Stimulated activated CD8-positive, alpha-beta memory T cell treated with anti-CD3 and anti-CD28 coated beads, Interleukin-2, amount 100 ng/mL, for 1 hour (primary cell): ENCODE measurements at places on chromosomes 3 and 15.

DNA sequence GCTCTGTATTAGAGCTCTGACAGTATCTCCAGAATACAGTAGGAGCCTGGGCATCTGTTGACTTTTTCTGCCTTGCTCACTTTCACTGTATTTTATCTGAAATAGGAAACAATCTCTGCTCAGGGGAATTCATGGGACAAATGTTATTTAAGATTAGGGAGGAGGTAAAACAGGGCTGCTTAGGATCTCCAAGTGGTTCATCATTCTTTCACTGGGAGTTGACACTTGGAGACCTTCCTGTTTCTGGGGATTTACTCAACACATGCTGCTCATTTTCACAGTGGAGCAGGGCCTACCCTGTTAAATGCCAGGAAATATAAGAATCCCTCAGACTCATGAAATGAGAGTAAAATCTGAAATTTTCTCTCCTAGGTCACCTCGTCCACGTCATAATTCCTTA, 185.5 kb downstream of the GAP43 start:
- no peak for DNase-seq

DNA sequence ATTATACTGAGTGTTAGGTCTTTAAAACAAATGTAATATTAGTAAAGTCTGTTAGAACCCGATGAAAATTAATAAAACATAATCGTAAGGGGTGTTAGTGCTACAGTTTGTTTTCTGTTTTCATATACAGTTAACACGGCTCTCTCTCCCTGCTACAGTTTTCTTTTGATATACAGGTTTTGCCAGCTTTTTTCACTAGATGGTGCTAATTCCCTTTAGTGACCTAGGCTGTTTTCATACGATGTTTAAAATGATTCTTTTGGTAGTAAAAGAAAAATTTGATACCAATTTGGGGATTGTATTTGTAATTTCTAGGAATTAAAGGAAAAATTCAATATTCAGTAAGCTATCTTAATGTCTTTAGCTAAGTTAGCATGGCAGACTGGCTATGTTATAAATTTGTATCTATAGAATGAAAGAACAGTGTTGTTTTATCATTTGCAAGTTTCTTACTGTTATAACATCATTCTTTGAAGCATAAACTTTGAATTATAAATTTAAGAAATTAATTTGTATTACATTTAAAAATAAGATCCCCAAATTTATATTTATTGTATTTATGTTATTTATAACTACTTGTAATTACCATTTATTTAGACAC, 11.5 kb downstream of the APH1B start:
- DNase-seq, result no peak

DNA sequence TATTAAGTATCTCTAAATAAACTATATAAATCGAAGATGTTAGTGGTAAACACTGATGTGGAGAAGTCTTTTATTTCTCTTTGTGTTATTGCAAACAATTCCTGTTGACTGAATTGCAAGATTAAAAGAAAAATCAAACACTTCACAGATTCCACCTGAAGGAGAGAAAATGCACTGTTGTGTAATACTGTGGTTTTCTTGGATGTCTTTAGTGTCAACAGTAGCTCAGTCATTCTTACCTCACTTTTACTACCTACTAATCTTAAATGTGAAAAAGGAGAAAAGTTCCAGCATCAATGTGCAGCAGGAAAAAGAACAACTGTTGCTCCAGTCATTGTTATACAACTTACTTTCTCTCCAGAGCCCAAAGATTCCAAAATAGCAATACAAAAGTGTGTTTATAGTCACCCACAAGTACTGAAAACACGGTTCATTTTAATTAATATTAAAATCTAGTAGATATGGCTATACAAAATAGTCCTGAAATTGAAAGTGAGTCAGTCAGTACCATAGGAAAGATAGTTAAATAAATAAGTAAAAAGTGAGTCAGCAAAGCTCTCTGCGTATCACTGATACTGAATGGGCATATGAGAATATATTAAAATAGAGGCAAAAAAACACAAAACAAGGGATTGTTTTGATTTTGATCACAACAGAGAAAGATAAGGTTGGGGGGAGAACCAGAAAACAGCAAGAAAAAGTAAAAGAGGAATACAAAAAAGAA, 90.5 kb upstream of the CSPG5 start:
- DNase-seq, result no peak

DNA sequence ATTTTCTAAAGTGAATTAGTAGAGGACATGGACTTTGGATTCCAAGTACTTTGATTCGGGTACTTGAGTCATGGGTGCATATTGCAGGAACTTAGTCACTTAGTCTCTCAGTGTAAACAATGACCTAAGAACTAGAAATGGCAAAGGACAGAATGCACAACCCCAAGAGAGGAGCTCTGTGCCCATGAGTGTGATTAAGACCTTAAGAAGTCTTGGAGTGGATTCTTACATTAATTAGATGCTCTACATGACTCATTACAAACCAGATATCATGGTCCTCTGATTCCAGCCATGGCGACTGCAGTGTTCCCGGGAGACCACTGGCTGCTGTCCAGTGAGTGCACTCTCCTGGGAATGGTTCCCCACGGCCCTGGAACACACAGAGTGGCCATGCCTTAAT, 251.5 kb downstream of the GABRG3 start:
- DNase-seq, result no peak

GRCh38 chr15:73809728-73810501, 56.8 kb upstream of the INSYN1 start:
- DNase-seq, result no peak

DNA sequence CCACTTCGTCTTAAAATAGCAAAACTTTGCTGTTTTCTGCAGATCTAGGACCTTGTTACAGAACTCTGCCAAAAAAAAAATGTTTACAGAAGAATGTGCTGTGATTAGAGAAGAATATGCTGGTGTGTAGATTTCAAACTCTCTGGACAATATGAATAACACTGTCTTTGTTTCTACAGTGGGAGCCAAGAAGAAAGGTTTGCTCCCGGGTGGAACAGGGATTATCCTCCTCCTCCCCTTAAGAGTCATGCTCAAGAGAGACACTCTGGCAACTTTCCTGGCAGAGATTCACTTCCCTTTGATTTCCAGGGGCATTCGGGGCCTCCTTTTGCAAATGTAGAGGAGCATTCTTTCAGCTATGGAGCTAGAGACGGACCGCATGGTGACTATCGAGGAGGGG, 27.3 kb downstream of the RBM6 start:
- DNase-seq, result no peak

DNA sequence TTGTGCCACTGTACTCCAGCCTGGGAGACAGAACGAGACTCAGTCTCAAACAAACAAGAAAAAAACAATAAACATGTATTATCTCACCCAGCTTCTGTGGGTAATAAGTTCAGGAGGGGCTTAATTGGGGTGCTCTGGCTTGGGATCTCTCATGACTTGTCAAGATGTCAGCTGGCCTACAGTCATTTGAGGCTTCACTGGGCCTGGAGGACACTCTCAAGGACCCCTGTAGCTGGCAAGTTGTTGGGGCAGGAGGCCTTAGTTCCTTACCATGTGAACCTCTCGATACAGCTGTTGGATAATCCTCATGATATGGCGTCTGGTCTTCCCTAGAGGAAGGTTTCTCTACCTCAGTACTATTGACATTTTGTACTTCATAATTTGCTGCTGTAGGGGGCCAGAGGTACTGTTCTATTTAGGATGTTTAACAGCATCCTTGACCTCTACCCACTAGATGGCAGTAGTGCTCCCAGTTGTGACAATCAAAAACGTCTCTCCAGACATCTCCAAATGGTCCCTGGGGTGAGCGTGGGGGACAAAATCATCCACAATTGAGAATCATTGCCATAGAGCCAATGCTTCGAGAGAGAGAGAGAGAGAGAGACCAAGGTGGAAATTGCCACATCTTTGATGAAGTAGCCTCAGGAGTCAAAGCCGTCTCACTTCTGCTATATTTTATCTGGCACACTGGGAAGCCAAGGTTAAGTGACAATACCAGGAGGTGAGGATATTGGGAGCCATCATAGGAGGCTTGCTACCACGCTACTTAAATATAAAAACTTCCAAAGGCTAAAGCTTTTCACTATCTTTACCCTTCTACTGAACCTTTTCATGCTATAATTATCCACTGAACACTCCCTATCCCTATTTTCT, 23.9 kb upstream of the SLTM start:
- DNase-seq, result peak; percentile 8

- DNase-seq, result no peak
These were observed 222.1 kb upstream of the CFAP20DC start for GRCh38 chr3:59271971-59272370.

- no peak for DNase-seq
These were observed 27.6 kb upstream of the GPR171 start for GRCh38 chr3:151230646-151231045.
